Stimulated activated CD8-positive, alpha-beta memory T cell treated with anti-CD3 and anti-CD28 coated beads, Interleukin-7, amount 100 ng/mL, for 1 hour (primary cell): ENCODE measurements at places on chromosomes 2 and 18.

- no peak for DNase-seq
Measured at GRCh38 chr2:61354543-61355197, 116.2 kb downstream of the USP34 start.

DNA sequence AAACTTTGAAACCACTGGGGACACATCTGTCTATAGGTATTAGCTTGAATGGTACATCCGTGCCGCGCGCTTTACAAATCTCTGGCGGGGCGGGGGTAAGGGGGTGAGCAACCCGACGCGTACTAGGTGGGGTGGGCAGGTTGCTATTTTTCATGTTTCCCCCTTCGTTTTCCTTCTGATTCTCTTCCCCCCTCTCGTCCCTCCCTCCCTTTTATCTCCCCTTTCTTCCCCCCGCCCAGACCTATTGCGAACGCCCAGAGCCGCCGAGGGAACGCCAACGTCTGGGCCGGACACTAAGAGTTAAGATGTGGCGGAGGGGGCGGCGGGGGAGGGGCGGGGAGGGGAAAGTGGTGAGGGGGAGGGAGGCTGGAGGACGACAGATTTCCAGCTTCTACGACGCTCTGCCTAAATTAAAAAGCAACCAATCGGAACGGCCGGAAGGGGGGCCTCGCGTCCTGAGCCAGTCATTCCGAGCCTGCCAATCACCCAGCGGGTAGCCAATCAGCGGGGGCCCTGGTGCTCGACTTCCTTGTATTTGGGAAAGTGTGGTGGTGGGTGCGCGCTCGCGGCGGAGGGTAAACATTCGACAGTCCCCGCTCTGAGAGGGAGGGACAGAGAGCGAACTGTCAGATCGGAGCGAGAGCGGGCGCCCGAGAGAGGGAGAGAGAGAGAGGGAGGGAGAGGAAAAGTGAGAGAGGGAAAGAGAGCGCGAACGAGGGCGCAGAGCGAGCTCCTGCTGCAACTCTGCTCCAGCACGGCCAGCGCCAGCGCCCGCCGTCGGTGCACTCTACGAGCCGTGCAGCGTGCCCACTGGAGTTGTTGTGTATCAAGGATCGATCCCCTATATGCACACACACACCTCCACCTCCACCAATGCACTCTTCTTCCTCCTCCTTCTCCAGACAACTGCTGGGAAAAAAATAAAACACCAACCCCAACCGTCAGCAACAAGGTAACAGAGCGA lies at the start of gene POU3F3:
POU3F3 (plus strand) TSS at position 582 of the 964 bp plus-strand sequence. CDS start 1,396 bp downstream, outside the sequence.
- DNase-seq = no peak

DNA sequence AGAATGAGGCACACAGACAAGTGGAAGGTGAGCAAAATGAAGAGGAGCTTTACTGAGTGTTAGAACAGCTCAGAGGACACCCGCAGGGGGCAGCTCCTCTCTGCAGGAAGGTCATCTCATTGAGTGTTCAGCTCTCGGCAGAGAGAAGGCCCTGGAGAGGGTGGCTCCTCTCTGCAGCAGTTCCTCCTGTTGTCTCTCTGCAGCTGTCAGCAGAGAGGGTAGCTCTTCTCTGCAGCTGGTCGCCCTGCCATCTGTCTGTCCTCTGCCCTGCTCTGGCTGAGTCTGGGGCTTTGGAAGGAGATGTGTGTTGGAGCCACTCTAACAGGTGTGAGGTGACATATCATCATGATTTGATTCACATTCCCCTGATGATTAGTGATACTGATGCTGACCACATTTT lies 6.8 kb upstream of the SNTG2 start:
- no peak for DNase-seq

GRCh38 chr2:9001778-9002177 lies 1.7 kb downstream of the MBOAT2 start:
- DNase-seq = no peak

- no peak for DNase-seq
Measured at GRCh38 chr2:85447222-85447585, 28.7 kb downstream of the SH2D6 start.

DNA sequence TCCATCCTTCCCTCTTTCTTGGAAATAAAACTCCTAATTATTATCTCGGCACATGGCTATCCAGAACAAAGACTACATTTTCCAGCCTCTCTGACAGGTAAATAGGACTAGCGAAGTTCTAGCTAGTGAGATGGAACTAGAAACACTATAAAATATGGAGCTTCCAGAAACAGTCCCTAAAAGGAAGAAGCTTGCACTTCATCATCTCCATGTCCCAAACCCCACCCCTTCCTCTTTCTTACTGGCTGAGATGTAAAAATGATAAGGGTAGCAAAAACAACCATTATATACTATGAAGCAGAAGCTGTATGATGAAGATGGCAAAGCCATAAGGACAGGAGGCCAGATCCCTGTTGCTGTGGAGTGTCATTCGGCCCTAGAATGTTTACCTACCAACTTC lies 11.7 kb upstream of the ACTR2 start:
- no peak for DNase-seq
